MV-4-11 (cell line): ENCODE measurements at places on chromosomes 11 and 22.
A peak's percentile ranks its signal among the peaks of the same experiment; 100 is the strongest.

DNA sequence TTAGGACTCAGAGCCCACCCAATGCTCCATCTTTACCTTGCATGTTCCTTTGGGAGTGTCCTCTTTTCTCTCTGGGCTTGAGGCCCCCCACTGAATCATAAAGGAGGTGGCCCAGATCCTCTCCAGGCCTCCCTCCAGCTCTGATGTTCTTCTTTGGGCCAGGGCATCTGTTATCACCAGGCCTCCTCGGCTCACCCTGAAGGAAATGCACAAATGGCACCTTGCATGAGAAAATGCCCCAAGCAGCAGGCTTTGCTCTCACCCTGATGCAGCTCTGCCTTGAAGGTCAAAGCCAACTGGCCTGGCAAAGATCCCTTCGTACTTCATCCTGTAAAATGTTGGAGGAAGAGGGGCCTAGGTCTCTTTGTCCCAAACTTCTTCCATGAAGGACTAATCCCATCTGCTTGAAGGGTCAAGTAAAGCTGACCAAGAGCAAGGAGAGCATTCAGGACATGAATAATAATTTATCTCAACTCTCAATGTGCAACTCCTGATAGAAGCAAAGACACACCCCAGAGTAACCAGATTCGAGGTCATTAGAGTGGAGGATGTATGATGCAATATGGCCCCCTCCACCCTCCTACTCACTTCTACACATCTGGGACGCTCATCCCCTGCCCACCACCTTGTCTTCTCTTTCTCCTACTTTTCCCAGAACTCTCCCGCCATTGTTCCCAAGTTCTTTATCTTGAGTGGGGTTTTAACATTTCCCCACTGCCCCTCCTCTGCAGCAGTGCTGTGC lies 9.5 kb downstream of the APOL6 start:
- no peak for DNase-seq

DNA sequence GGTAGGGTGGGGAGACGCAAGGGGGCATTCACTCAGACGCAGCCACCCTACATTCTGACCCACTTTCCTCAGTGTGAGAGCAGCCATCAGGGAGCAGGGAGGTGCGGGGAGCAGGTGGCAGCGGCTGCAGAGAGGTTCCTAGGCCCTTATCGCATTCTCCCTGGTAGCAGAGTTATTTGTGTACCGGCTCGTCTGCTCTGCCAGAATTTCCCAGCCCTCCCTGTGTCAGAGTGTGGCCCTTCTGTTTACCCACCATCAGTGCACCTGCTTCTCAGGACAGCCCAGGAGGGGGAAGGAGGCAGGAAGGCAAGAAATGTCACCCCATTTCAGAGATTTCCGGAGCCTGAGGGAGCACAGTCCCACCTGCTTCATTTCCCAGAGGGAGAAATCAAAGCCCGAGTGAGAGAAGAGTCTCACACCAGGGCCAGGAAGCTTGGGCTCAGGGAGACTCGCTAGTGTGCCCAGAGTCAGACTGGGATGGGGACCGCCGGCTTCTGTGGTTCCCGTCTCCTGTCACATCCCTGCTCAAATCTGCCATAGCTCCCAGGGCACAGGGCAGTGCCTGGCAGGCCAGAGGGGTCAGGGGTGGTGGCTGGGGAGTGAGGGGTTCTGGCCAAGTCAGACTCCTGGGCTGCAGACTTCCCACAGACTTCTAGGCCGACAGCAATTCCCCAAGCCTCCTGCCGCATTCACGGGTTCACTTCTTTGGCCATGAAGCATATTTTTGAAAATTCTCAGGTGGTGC lies 49.7 kb downstream of the ARRB1 start:
- DNase-seq, result no peak

GRCh38 chr11:45538363-45538762 lies 127.1 kb downstream of the CHST1 start:
- no peak for DNase-seq

GRCh38 chr22:19638282-19639015 lies 75.9 kb upstream of the SEPTIN5 start:
- DNase-seq, result no peak

- DNase-seq, result no peak
These were observed 51.2 kb upstream of the ELF5 start for GRCh38 chr11:34564807-34565241.

- DNase-seq, result no peak
These were observed 20.9 kb upstream of the FGF4 start for GRCh38 chr11:69796063-69796462.

DNA sequence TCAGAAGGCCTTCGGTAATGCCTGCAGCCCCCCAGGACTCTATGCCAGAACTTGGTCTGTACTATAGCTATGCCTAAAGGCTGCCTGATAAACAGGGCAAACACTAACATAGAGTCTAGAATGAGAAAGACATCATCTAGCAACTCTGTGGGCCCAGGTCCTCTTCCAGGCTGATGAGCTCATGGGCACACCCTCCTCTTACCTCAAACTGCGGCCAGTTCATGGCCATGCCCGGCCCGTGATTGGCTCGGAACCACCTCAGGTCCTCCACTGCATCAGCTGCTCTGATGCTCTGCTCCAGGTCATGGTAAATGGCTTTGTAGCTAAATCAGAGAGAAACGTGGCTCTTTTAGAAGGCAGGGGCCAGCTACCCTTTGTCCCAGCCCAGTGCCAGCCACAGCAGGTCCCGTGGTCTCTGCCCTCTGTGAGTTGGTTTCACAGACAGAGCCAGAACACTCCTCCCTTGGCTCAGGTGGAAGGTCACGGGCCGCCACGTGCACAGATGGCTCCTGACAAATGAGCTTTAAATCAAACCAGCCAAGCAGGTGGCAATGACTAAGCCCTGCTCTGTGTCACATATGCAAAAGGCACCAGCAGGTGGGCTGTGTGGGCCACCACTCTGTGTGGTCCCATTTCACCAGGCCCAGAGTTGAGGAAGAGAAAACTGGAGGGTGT lies 25.0 kb upstream of the ARFGAP3 start:
- no peak for DNase-seq

DNA sequence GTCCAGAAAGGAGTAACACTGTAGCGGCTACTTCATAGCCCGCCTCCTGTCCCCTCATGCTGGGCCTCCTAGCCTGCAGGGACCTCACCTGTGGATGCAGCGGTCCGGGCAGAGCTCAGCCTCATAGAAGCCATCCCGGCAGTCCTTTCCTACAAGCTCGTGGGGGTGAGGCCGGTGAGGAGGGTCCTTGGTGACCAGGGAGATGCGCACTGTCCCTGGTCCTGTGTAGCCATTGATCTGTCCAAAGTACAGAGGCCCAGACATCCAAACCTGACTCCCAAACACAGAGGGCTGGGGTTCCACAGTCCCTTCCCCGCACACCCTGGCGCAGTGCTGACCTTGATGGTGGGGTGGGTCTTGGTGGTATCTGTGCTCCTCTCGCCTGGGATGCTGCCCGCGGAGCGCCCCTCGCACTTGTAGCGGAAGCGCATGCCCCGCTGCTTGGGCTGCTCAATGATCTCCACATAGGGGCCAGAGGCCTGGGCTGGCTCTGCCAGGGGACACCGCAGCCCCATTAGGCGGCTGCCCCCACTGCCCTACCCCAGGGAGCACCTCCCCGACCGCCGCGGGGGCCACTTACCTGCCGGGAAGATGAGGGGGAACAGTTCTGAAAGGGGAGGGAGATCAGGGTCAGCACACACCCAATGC lies 993 bp downstream of the RELA start:
- no peak for DNase-seq

DNA sequence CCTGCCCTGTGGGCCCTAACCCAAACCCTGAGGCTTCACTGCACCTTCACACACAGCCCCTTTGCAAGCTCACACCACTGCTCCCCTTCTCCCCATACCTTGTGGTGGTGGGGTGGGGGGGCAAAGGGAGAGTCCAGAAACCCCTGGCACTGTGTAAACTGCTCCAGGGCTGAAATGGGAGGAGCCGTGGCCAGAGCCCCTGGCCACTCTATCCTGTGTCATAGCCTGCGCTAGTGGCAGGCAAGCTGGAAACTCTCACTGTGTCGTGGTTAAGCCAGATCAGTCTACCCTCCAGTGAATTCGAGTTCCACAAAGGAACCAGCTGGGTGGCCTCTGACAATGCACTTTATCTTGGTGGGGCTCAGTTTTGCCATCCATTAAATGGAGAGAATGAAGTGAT lies 8.4 kb upstream of the SYT13 start:
- no peak for DNase-seq

- DNase-seq, result peak; percentile 95
These were observed 8.2 kb downstream of the PDGFB start for GRCh38 chr22:39236321-39237317.

DNA sequence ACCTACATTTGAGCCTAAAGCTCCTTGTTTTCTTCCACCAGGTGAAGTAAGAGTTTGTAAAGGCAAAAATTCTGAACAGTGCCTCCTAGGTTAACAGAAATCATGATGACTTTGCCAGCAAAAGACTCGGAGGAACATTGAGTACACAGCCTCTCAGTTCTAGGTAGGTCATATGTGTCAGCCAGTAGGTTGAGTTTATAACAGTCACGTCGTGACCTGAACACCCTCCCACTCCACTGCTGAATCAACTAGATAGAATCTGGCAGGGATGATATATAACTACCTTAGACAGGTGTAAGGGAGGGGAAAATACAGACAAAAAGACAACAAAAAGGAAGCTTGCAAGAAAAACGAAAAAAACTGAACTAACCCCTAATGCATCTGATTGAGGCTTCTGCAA lies 12.8 kb upstream of the ASPHD2 start:
- DNase-seq, result no peak

GRCh38 chr11:64864135-64864472 lies 14.3 kb downstream of the EHD1 start:
- no peak for DNase-seq

- no peak for DNase-seq
These were observed 112.5 kb upstream of the CLPB start for GRCh38 chr11:72546866-72547265.

- no peak for DNase-seq
These were observed 1404.8 kb downstream of the TBC1D22A start for GRCh38 chr22:48167238-48167637.

DNA sequence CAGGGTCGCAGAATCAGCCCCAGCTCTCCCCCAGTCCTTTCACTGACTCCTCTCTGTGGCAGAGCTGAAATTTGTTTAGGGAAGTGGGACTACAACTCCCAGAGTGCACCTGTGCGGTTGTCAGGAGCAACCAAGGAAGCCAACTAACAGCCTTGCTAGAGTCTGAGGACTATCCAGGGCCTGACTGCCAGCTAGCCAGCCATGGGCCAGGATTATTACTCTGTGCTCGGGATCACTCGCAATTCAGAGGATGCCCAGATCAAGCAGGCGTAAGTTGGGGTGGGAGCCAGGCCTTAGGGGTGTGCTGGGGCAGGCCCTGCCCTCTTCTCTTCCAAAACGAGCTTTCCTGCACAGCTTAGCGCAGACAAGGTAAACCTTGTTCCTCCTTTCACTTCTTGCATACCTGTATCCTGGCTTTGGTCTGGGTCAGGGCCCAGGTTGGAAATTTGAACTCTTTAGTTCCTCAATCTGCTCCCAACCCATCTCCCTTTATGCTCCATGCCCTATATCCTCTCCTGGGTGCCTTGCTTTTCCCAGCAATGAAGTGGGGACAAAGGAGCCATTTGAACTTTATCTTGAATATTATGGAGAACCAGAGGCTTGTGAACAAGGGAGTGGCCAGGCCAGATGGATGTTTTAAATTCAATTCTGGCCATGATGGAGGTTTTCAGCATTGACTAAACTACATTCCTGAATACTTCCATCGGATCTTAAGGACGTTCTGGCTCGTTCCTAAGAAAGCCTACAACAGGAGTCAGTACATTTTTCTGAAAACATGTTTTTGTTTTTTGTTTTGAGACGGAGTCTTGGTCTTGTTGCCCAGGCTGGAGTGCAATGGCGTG lies at the start of gene DNAJB13:
TSS of gene DNAJB13 (plus strand) at position 158 of the 842 bp plus-strand sequence. CDS start at position 202, 44 bp downstream.
- DNase-seq, result peak; percentile 57

GRCh38 chr11:48019595-48019994 lies 39.2 kb downstream of the PTPRJ start:
- DNase-seq, result no peak

DNA sequence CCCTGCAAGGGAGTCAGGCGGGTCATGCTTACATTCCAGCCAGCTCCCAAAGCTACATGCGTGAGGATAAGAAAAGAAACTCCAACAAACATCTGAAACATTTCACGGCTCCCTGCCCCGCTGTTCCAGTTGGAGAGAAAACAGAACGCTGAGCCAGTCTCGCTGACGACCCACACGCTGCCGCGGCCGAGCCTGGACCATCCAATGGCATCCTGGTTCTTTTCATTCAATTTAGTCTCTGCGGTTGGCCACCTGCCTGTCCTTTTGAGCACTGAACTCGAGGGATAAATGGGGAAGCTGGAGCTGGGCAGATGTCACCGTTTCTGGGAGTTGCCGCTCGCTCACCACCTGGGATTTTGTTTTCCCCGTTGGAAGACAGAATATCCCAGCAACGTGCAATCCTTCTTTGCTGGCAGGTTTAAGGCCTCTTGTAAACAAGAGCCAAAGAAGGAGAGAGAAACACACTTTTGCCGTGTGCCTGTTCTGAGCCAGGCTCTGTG lies 45.3 kb upstream of the SHISAL1 start:
- DNase-seq, result no peak

DNA sequence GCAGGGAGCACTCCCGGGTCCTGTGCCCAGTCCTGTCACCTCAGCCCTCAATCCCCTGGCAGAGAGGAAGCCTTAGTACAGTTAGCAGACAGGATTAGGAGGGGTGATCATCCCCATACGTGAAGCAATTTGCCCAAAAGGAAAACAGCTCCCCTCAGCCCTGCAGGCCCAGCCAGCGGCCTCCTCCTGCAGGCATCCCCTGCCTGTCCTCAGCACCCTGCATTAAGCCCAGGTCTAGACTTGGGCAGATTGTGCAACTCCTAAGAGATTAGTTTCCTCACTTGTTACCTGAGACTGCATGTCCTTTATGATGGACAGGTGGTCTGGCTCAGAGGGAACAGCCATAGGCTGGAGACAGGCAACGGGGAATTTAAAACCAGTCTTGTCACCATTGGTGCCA lies 95.5 kb upstream of the TMEM45B start:
- DNase-seq, result no peak
